ENCODE measurements at places on chromosomes 13 and 19.

GRCh38 chr13:27036236-27036981 lies 135.2 kb downstream of the USP12 start:
- DNase-seq: no peak

GRCh38 chr19:4444765-4445741 lies 12.5 kb downstream of the UBXN6 start:
- DNase-seq: no peak

DNA sequence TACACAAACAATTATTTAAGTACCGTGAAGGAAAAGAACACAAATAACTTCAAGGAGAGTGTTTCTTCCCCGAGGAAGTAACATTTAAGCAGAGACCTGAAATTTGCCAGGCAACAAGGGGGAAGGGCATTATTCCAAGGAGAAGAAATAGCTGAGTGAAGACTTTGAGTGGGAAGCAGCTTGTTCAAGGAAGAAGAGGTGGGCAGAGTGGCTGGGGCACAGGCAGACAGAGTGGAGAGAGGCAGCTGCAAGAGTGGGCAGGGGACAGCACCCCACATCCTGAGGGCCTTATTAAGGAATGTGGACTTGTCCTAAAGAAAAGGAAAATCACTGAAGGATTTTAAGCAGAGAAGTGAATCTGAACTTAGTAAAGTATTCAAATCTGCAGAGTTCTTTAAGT lies 4.7 kb upstream of the DCLK1 start:
- no peak for DNase-seq

DNA sequence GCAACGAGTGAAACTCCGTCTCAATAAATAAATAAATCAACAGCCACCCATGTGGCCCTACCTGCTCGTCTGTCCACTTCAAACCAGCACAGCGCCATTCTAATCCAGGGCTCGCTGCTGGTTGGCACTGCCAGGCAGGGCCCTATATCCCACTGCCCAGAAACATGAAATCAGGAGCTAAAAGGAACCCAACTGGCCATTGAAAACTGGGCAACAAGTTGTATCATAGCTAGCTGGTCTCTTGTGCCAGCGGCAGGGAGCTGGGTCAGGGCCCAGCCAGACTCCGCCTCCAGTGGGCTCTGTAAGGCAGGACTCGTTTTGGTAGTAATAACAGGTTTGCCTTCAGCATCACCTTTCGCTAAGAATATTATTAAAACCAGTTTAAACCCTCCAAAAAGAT lies 39.3 kb downstream of the GGACT start:
- no peak for DNase-seq

DNA sequence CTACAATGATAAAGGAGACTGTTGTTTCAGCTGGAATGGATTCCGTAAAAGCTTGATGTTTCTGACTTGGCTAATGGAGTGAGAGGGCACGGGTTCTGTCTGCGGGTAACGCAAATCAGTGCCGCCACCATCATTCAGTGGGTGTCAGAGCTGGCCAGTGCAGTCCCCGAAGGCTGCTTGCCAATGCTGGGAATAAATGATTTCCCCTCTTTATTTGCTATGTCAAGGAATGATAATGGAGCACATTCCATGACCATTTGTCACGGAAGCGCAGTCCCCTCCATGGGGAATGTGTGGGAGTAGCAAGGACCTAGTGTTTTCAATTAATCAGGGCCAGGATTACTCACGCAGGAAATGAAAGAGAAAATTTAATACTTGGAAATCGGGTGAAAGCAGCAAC lies 899.3 kb downstream of the UQCRFS1 start:
- no peak for DNase-seq
